ENCODE measurements at places on chromosomes 12 and 14. TPM values are rescaled to one million over a fixed set of nuclear protein-coding genes. Genes with fewer than 3 reads are reported as not detected.
A peak's percentile ranks its signal among the peaks of the same experiment; 100 is the strongest.

The SRSF9 gene
- total RNA-seq: 255 TPM

The SCN8A gene
- total RNA-seq: 5.0 TPM

The TPH2 gene
- 0.10 TPM for total RNA-seq

GRCh38 chr14:96275177-96276112 lies 19.4 kb downstream of the BDKRB1 start:
- DNase-seq: peak; percentile 82
- H3K36me3 ChIP-seq: peaks cover 4% of the 10 kb centered on the region
- no peak overlapping the region for H3K27ac ChIP-seq
- H3K27me3 ChIP-seq: peaks cover 2% of the 10 kb centered on the region
- no peaks in the 10 kb centered on the region for H3K4me1 ChIP-seq
- H3K4me3 ChIP-seq: no peak overlapping the region

Measured in endothelial cell (in vitro differentiated cells).